ENCODE measurements at places on chromosomes 5 and 9.

GRCh38 chr5:110736753-110737152 lies 2.1 kb upstream of the SLC25A46 start:
- no peak for DNase-seq

- DNase-seq: no peak
Observed at GRCh38 chr5:178240341-178240741, 7.7 kb upstream of the PHYKPL start.

GRCh38 chr9:127916720-127917581 lies at the start of gene ST6GALNAC4:
TSS of gene ST6GALNAC4 (minus strand) at chr9:127917041. CDS start at chr9:127916419, 622 bp downstream.
- peak; percentile 93 for DNase-seq

DNA sequence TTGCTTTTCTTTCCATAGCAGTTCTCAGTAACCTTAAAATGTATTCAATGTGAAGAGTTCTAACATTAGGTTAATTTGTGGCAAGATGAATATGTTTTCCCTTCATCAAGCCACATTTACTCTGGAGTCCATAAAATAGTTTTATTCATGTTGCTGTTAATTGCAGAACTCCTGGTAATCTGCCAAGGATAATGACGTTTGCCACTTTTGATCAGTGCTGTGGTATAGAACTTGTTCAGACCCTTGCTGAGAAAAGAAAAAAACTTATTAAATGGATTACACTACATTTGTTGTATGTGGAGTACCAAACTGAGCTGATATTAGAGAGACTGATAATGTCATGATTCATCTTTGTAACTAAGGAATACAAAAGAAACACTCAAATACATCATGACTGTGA lies 212.4 kb upstream of the DMAC1 start:
- DNase-seq: no peak

DNA sequence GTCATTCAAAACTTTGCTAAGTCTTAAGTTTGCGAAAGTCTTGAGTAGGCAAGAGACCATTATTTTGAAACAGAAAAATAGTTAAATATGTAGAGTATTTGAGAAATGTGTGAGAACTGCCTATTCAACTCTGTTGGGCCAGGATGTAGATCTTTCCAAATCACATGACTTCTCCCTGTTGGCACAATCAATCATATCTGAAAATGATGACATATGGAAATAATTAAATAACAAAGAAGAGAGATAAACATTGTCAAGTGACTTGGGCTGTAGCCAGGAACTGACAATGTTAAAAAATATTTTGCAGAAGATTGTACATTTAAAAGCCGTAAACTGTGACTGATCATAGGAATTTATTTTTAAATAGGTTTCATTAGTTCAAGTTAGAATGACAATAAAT lies 104.6 kb upstream of the IL6ST start:
- no peak for DNase-seq

DNA sequence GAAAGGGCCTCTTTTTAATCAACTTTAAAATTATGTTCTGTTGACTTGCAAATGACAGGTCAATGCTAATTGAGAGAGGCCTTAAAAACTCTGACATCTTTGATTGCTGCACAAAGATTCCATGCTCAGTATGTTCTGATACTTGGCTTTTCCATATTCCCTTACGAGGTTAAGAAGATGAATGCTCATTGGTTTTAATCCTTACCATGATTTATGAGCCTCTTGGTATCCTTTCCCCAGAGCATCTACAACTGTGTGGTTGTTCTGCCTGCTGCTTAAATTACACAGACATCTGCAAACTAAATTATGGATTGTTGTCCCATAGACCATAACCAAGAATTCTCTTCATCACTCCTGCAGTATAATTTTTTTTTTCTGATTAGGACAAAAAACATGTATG lies 352.6 kb downstream of the CDH12 start:
- DNase-seq: no peak

GRCh38 chr5:179783128-179783527 lies 10.7 kb upstream of the LTC4S start:
- no peak for DNase-seq

DNA sequence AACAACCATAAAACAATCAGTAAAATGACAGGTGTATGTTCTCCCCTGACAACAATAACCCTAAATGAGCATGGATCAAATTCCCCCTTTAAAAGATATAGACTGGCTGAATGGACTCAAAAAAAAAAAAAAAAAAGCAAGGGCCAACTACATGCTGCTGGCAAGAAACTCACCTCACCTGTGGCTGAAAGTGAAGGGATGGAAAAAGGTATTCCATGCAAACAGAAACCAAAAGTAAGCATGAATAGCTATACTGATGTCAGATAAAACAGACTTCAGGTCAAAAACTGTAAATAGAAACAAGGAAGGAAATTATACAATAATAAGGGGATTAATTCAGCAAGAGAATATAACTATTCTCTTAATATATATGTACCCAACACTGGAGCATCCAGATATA lies 54.2 kb upstream of the SSBP2 start:
- no peak for DNase-seq

- no peak for DNase-seq
Observed at GRCh38 chr5:157485811-157486210, 25.8 kb downstream of the NIPAL4 start.
